ENCODE measurements at places on chromosomes 2 and 18.

DNA sequence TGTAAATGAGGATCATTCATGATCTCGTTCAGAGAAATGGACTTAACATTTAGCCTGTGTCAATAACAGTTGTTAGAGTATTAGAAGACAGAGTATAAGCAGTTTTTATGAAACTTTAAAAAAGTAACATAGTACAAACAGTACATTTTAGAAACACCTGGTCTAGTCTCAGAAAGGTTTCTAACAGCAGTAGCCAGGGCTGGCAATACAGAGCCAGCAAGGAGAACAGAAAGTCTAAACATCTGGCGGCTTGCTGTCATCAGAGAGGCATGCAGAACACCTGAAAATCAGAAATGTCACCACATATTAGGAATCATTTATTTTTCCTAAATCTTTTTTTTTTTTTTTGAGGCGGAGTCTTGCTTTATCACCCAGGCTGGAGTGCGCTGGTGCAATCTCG is 50.1 kb downstream of the RPL31 start:
- no peak for DNase-seq

DNA sequence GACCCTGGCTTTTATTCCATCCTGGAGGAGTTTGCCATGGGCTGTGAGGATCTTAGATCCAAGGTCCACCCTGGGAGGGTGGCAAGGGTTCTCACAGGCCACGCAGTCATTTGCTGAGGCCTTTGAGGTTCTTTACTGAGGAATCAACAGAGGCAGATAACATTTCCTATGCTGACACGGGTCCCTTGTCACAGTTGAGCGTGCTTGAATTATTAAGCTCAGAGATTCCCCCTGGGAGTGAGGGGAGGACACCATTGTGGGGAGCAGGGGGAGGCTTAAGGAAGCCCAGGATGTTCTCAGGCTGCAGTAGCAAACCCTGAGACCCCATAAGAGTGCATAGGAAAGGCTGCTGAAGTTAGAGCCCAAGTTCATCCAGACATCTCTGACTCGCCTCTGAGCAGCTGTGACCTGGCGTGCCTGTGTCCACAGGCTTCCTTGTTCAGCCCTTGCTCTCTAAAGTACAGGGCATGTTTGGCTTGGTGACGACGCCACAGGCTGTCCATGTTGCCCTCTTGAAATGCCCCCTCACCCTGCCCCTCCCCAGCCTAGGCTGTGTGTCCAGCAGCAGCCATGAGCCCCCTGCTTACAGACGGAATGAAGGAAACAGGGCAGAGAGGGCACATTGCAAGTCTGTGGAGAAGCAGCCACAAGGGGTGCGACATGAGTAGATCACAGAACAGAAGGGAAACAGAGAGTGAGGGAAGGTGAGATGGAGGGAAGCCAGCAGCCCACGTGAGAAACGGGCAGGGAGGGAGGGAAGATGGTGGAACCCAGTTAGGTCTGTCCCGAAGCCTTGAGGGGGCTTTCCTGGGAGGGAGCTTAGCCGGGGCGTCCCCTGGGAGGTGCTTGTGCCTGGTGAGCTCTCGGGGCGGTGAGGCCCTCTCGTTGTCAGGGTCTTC is 34.0 kb downstream of the NAPG start:
- DNase-seq: no peak

DNA sequence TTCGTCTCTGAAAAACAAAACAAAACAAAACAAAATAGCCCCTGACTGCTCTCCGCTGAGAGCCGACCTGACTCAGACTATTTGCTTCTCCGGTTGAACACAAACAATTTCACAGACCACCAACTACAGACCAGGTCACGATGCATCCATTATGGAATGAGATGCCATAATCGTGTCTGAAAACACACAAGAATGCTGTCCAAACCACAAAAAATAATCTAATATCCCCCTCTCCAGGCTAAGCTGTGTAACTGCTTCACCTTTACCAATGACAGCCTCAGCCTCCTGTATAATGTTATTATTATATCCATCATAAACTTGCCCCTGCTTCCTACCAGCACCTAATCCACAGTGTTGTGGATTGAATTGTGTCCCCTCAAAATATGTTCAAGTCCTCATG is 114.7 kb downstream of the DNAH6 start:
- DNase-seq: peak; percentile 61

DNA sequence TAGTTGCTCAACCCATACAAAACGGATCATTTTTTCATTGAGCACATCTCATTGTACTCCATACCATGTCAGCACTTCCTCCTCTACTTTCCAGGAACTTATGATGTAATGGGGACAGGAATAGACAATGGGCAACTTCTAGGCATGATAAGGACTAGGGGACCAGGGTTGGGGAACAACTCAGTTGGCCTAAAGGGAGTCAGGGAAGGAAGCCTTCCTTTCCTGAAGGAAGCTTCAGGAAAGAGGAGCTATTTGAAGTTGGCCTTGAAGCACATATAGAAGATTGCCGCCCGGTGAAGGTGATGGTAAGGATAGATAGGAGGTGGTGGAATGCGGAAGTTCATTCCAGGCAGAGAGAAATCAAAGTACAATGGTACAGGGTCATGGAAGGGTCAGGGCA is 283.9 kb downstream of the SLC8A1 start:
- peak; percentile 39 for DNase-seq

DNA sequence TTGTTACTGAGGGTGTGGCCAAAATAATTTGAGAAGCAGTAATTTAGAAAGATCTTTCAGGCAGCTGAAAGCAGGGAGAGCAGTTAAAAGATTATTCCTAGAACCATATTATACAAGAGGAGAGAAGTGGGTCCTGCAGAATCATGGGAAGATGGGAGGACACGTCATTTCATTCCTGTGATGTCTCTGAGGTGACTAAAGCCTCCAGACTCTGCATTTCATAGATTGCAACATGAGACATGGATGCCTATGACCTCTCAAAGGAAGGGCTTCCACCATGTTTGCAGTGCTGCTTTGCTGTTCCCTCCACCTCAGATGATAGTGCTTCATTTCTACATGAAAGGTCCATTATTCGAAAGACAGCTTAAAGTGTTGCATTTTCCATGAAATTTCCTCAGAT is 788.4 kb downstream of the TSN start:
- DNase-seq: peak; percentile 73

GRCh38 chr18:9293948-9294347 is 40.6 kb upstream of the TWSG1 start:
- no peak for DNase-seq

DNA sequence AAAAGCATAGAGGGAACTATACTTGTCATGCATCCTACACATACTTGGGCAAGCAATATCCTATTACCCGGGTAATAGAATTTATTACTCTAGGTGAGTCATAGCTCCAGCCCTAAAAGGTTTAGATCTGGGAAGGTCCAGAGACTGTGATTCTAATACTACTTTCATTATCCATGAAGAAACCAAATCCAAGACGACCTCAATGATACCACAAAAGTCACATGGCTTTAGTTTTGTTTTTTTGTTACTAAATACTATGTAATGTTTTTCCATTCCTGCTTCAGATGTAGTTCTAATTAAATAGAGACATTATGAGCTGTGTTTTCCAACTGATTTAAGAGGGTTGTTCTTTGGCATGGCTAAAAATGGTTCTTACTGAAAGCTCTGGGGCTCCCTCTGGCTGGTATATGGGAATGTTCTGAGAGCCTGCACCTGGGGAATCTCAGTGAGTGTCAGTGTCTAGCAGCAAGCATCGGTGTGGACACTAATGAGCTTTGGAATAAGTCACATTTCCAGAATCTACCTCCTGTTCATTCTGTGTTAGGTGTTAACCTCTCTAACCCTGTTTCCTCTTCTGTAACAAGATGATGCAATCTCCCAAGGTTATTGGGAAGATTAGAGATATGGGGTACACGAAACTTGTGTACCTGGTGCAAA is 20.5 kb upstream of the IL1RL2 start:
- DNase-seq: peak; percentile 52

- DNase-seq: no peak
Observed at GRCh38 chr2:131093696-131094462, 619 bp upstream of the FAM168B start.

DNA sequence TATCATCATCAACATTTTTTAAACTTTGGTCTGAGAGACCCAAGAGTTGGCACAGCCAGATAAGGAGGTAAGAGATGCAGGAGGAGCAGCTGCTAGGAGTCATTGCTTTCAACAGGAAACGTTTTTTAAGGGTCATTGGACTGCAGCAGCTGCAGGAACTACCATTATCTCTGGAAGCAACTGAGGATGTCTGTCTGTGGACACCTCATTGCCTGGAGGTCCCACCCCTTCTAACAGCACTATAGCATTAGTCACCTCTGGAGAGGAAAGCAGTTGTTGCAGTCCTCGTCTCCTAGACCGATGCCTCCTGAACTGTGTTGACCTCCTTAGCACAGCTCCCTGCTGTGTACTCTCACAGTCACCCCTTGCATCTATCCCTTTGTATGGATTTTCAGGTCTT is 21.5 kb upstream of the FSHR start:
- no peak for DNase-seq

DNA sequence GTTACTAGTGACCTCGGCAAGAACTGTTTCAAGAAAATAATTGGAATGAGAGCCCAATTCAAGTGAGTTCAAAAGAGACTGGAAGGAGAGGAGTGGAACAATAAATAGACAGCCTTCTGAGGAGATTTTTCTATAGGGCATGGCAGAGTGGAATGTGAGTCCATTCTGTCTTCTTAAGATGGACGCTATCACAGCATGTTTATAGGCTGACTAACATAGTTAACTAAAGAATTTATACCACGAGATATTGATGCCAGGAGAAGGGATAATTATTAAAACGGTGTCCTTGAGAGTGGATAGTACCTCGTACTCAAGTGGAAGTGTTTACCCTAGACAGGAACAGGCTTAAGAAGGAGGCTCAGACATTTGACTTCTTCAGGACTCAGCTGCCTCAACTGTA is 143.5 kb upstream of the RBBP8 start:
- DNase-seq: no peak

GRCh38 chr2:31932589-31932988 is 78.2 kb downstream of the MEMO1 start:
- DNase-seq: no peak

GRCh38 chr2:203809084-203809521 is 58.5 kb upstream of the CTLA4 start:
- DNase-seq: peak; percentile 80

DNA sequence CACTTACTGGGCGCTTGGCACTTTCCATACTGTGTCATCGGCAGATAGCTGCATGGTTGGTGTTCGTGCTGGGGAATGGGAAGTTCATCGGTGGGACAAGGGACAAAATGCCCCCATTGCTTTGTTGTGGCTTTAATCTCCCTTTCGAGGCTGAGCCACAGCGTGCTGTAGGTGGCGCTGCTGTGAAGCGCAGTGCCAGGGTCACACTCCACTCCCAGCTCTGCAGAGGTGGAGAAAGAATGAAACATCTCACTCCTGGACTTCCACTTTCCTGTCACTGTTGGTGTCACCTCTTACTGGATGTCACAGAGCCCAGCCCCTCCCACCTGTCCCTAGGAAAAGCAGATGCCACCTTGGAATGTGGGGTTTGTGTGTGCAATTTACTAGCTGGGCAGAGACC is 8.7 kb downstream of the TYMS start:
- DNase-seq: no peak

- no peak for DNase-seq
Observed at GRCh38 chr2:236887953-236888793, 197.5 kb upstream of the COPS8 start.

DNA sequence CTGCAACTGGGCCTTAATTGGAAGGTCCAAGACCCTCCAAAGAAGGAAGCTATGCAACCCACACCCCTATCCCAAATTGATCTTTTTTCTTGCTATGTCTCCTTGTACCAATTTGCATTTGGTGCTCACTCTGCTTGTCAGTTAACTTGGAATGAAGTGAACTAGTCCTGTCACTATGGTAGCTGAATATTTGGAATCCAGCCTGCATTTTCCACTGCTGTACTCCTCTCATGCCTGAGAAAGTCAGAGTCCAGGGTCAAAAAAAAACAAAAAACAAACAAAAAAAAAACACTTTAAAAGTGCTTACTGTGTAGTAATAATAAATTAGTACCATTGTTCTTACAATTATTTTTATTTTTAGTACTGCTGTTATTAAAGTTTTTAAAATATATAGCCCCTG is 462.8 kb upstream of the SLC8A1 start:
- no peak for DNase-seq

DNA sequence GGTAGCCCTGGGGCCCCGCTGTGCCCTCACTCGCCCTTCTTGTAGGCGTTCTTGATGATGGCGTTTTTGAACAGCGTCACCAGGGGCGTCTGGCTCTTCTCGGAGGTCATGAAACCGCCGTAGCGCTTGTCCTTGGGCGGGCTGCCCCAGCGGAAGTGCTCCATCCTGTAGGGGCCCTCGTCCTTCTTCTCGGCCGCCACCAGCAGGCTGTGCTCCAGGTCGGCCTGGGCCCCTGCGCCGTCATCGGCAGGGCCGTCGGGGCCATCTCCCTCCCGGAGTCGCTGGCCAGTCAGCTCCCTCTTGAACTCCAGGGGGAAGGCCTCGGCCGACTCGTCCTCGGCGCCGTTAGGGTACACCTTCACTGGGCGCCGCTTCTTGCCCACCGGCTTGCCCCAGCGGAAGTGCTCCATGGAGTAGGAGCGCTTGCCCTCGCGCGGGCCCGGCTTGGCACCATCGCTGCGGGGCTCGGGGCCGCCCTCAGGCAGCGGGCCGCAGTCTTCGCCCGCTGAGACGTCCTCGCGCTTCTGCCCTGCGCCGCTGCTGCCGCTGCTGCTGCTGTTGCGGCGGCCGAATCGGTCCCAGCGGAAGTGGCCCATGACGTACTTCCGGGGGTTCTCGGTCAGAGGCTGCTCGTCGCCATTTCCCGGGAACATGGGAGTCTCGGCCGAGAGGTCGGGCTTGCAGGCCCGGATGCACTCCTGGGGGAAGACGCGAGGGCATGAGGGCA is 7.2 kb downstream of the POMC start:
- peak; percentile 16 for DNase-seq

DNA sequence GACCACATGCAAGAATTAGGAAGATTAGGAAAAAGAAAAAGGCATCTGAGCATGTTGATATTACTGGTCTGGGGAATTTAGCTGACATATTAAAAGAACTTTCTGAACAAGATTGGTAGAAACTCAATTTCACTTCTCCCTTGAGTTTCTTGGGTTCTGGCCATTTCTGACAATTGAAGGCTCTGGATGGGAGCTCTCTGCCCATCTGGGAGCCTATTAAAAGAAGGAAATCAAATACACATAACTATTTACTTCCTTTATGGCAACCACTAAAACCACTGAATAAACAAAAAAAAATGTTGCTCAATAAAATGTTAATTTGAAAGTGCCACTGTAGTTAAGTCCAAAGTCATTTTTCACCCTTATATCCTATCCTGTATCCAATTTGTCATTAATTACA is 216.8 kb upstream of the HNMT start:
- DNase-seq: no peak

All from cardiac fibroblast (primary cell).